ENCODE measurements at places on chromosomes 6 and 20. TPM values are rescaled to one million over a fixed set of nuclear protein-coding genes. Genes with fewer than 3 reads are reported as not detected.
A peak's percentile ranks its signal among the peaks of the same experiment; 100 is the strongest.

GRCh38 chr6:41739041-41739440, 3.6 kb upstream of the TFEB start:
- DNase-seq = no peak
- H3K27me3 ChIP-seq = no peaks in the 10 kb centered on the region
- no peak overlapping the region for H3K4me3 ChIP-seq
- no peak overlapping the region for H3K27ac ChIP-seq

GRCh38 chr6:25297823-25298522, 18.8 kb downstream of the CARMIL1 start:
- H3K4me3 ChIP-seq = no peak overlapping the region
- H3K27me3 ChIP-seq = no peaks in the 10 kb centered on the region
- peak overlapping the region; percentile 6 for H3K27ac ChIP-seq
- peaks cover 4% of the 10 kb centered on the region for H3K4me1 ChIP-seq
- H3K36me3 ChIP-seq = no peaks in the 10 kb centered on the region

DNA sequence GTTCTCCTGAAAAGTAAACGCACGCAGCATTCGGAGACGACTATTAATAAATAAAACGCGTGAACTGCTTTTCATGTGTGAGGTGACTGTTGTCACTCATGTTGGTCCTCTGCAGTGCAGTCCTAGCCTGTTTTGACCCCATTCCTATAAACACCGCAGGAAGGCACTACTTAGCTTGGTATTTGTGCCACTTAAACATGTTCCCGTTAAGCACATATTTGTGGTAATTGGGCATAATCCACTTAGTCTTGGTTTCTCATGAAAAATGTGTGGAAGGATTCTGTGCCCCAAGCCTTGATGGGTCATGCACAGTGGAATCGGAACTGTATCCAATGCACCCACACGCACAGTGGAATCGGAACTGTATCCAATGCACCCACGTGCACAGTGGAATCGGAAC, 313.9 kb downstream of the THBS2 start:
- peaks cover 58% of the 10 kb centered on the region for H3K4me1 ChIP-seq
- no peak for DNase-seq
- H3K4me3 ChIP-seq = no peak overlapping the region
- H3K27me3 ChIP-seq = no peaks in the 10 kb centered on the region
- no peak overlapping the region for H3K27ac ChIP-seq

- no peaks in the 10 kb centered on the region for H3K36me3 ChIP-seq
- no peak overlapping the region for H3K4me3 ChIP-seq
- H3K27me3 ChIP-seq = no peaks in the 10 kb centered on the region
- H3K4me1 ChIP-seq = peaks cover 24% of the 10 kb centered on the region
- no peak for DNase-seq
Measured at GRCh38 chr6:13807696-13808095, 6.7 kb downstream of the MCUR1 start.

DNA sequence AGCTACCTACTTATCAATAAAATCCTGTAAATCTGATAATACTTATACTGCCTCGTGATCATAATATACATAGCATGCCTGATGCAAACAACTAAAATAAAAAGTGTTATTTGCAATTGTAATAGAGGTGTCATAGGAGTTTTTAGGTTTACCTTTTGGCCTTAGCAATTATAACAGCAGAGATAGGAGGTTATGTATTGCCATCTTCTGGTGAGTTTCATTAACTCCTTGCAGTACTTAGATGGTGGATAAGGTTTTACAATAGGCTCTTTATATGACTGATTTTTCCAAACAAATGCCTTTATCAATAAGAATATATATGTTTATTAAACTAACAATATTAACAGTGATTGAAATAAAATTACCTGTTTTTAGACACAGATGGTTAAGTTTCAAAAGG, 27.8 kb upstream of the MYCT1 start:
- no peaks in the 10 kb centered on the region for H3K36me3 ChIP-seq
- no peak overlapping the region for H3K4me3 ChIP-seq
- DNase-seq = no peak
- no peaks in the 10 kb centered on the region for H3K27me3 ChIP-seq
- H3K27ac ChIP-seq = no peak overlapping the region

- no peak for DNase-seq
- peaks cover 5% of the 10 kb centered on the region for H3K27me3 ChIP-seq
- H3K4me3 ChIP-seq = no peak overlapping the region
- H3K27ac ChIP-seq = no peak overlapping the region
- no peaks in the 10 kb centered on the region for H3K4me1 ChIP-seq
Measured at GRCh38 chr20:33159713-33160112, 8.2 kb upstream of the BPIFA2 start.

DNA sequence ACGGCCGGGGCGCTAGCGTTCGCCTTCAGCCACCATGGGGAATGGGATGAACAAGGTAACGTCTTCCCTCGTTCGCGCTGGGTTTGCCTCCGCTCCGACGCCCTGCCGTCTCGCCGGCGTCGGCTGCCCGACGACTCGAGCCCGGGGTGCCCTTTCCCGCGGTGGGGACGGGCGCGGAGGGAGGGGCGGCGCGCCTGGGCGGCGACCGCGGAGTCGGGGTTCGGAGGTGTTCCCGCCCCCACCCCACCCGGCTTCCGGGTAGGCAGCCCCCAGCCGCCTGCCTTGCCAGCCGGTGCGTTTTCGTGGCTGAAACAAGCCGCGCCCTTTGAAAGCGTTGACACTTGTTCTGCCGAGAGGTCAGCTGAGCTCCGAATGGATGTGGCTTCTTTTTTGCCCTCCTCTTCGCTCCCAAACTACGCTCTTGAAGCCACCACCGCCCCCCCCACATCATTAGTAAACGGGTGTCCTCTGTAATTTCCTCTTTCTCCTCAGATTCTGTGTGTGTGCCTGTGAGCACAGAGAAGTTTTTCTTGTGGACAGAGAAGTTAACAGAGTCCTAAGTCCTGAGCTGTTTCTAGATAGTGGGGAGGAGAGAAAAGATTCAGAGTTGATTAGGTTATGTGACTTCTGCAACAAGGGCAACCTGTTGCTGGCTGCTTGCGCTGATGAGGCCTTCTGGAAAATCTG, 362 bp downstream of the DUSP22 start:
- no peaks in the 10 kb centered on the region for H3K27me3 ChIP-seq
- peak; percentile 86 for DNase-seq
- peaks cover 27% of the 10 kb centered on the region for H3K4me1 ChIP-seq
- no peaks in the 10 kb centered on the region for H3K36me3 ChIP-seq

DNA sequence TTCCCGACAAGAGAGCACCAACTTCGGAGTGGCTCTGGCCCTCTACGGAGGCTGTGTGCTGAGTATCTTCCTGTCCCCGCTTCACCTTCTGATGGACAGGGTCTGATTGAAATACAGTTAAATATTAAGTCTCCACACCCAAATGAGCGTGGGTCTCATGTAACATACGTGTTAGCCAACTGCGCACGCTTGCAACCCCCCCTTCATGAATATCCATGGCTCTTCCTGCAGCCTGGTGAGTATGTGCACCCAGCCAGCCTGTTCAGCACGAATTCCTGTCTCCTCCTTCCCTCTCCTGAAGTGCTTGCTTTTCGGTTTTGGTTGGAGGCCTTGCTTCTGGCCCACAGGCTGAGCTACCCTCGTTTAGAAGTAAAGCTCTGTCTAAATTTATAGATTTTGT, 102.9 kb upstream of the FRMD1 start:
- no peak overlapping the region for H3K27ac ChIP-seq
- DNase-seq = peak; percentile 22
- no peak overlapping the region for H3K4me3 ChIP-seq
- peaks cover 8% of the 10 kb centered on the region for H3K4me1 ChIP-seq
- H3K36me3 ChIP-seq = no peaks in the 10 kb centered on the region
- no peaks in the 10 kb centered on the region for H3K27me3 ChIP-seq

DNA sequence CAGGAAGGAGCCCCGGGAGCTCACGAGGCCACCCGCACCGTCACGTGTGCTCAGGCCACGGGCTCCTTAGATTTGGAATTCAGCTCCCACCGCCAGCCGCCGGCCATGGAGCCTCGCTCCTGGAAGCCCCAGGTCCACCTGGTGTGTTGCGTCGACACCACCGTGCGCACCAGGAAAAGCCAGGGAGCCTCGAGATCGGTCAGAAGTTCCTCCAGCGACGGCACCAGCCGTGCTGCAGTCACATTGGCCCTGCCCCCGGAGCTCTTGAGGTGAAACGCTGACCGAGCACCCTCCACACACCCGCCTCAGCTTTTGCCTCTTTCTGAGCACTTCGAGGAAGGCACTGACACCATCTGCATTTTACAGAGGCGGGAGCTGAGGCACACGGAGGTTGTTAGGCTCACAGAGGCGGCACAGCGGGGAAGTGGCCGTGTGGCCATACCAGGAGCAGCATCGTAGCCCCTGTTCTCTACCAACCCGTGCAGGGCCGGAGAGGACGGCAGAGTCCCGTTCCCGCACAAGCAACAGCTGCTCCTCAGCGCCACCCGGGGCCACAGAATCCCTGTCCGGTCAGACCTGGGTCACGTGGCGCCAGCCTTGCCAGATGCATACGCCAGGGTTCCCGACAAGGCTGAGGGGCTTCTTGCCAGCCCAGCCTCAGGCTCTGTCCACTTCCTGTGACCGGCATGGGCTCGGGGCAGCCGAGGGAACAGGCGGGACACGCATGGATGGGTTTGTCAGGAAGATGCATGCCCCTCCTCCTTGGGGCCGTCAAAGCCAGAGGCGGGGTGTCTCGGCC, 7.6 kb downstream of the NKAIN4 start:
- no peaks in the 10 kb centered on the region for H3K4me1 ChIP-seq
- no peaks in the 10 kb centered on the region for H3K36me3 ChIP-seq
- H3K27me3 ChIP-seq = no peaks in the 10 kb centered on the region
- H3K4me3 ChIP-seq = no peak overlapping the region
- no peak for DNase-seq

DNA sequence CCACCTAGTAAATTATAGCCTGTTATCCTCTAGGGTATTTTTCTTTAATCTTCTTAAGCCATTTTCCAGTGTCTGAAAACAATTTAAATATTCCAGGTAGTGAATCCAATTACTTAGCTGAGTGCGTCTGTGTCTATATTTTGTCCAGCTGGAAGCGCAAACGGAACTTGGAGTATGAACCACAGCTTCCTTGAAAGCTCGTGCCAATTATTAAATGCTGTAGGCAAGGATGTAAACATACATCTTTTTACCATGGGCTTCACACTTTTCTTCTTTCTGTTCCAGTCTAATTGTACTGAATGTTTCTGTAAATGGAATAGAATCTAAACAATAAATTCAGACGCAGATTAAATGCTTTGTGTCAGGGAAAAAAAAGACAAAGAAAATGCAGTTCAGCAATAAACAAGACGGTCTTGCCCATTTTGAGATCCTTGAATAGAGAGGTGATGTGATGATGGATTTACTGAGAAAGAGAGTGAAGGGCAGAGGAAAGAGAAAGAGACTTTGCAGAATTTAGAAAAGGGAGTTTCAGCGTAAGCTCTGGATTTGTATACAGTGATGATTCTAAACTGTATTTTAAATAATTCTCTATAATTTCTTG, 1.9 kb downstream of the PLCB1 start:
- peak overlapping the region; percentile 90 for H3K27ac ChIP-seq
- no peak for DNase-seq
- H3K36me3 ChIP-seq = no peaks in the 10 kb centered on the region
- H3K27me3 ChIP-seq = no peaks in the 10 kb centered on the region
- H3K4me3 ChIP-seq = peak overlapping the region; percentile 66
- peaks cover 57% of the 10 kb centered on the region for H3K4me1 ChIP-seq

- H3K4me1 ChIP-seq = no peaks in the 10 kb centered on the region
- no peaks in the 10 kb centered on the region for H3K36me3 ChIP-seq
- peaks cover 4% of the 10 kb centered on the region for H3K27me3 ChIP-seq
- H3K27ac ChIP-seq = no peak overlapping the region
Measured at GRCh38 chr6:49556429-49556837, 6.0 kb downstream of the C6orf141 start.

- no peak for DNase-seq
- H3K36me3 ChIP-seq = no peaks in the 10 kb centered on the region
- H3K4me3 ChIP-seq = no peak overlapping the region
Measured at GRCh38 chr6:21264288-21265033, 329.1 kb upstream of the SOX4 start.

DNA sequence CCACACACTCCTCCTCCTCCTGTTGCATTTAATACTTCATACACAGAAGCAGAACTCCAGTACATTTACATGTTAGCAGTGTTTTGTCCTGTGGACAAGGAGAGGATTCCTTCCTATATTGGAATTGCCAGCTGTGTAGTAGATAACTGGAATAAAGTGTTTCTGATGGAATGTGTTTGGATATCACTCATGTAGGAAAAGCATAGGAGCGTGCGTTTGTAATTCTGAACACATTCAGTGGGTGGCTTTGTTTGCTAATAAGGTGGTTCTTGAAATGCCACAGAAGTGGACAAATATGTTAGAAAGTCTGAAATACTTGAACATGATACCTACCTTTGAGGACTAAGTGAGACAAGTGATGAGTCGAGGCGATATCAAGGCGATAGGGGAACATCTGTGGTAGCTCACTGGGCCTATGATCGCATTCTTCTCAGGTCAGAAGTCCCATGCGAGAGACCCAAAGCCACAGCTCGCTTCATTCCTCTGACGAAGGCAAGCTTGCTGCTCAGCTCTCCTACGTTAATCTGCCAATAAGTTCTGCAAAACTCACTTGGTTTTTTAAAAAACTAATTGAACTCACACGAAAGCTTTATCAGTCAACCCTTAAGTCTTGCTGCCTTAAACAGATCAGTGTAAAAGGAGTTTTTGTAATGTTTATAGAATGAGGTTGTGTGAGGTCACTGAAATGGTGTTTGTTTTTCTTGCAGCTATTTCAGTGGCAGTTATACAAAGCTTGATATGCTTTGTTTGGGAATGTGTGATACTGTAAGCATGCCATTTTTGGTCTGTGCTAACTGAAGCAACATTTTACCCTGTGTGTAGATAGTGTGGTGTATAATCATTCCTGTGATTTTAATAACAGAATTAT, 159.9 kb downstream of the SOX4 start:
- no peak for DNase-seq
- H3K4me1 ChIP-seq = no peaks in the 10 kb centered on the region
- H3K27ac ChIP-seq = peak overlapping the region; percentile 66
- no peak overlapping the region for H3K4me3 ChIP-seq
- H3K27me3 ChIP-seq = no peaks in the 10 kb centered on the region

- no peak overlapping the region for H3K27ac ChIP-seq
- DNase-seq = no peak
- H3K4me3 ChIP-seq = no peak overlapping the region
Measured at GRCh38 chr6:55678330-55679224, 99.6 kb upstream of the HMGCLL1 start.

RIOK1 gene
- total RNA-seq = 16.4 TPM

HCRTR2 gene
- total RNA-seq = not detected

TSBP1 gene
- total RNA-seq = not detected

CLPSL1 gene
- not detected for total RNA-seq

BNIP5 gene
- not detected for total RNA-seq

BCAS4 gene
- total RNA-seq = 3.5 TPM

RBM24 gene
- total RNA-seq = 15.1 TPM

BFSP1 gene
- total RNA-seq = 3.6 TPM
